NAMALWA (cell line): ENCODE measurements at places on chromosomes 5 and 9.

DNA sequence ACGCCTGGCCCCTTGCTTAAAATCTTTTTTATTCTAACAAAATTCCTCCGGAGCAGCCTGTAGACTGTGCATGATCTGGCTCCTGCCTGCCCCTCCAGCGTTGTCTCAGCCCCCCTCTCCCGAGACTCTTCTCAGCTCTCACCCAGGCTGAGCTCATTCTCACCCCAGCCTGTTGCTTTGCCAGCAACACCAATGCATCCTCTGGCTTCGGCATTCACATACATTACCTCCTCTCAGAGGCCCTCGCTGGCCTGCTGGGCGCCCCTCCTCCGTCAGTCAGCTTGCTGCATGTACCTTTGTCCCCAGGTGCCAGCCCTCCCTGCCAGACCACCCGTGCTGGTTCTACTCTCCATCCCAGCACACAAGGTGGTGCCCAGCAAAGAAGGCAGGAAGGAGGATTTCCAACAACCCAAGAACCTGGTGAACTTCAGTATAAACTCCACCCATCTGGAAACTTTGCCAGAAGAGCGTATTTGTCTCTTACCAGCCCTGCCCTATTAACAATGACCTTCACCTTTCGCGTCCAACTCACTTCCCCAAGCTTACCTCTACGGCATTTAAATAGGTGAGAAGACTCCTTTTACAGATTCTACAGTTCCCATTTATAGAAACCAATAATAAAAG, 35.0 kb downstream of the MYO10 start:
- DNase-seq: no peak

DNA sequence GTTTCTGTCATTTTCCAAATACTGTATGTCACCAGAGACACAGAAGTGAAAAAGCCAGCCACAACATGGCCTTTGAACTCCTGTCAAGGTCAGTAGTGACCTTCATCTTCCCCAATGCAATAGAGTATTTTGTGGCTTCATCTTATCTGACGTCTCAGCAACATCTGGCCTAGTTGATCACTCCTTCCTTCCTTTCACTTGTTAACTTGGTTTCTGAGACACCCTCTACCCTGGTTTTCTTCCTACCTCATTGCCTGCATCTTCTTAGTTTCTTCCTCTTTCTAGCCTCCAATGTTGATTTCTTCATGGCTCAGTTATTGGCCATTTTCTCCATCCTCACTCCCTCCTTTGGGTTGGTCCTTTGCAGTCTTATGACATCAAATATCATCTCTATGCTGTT, 36.3 kb downstream of the GLIS3 start:
- no peak for DNase-seq

DNA sequence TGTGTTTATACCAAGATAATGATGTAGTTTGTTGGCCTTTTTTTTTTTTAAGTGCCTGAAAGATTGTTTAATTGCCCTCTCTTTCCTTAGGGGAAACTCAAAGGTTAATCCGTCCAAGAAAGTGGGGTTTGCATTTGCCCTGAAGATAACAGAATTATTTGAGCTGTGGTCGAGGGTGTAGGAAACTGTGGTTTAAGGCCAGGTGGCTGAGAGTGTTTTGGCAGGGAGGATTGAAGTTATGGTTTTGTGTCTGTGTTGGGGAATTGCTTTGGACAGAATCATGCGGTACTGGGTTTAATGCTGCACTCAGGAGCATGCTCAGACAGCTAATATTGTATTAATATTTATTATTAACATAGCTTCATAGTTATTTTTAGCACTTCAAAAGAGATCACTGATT, 509.8 kb downstream of the EBF1 start:
- peak; percentile 71 for DNase-seq

DNA sequence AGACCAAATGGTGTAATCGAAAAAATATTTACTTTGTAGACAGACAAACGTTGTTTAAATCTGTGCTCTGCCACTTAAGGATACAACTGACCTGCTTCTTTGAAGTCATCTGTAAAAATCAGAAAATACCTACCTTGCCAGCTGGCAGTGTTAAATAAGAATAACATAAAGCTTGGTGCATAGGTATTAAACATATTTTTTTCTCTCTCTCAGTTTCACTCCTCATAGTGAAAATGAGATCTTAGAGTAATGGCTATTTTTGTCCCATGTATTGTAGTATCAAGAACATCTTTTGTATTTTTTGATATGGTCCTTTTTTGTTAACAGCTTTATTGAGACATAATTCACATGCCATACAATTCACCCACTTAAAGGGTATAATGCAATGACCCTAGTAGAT, 17.9 kb upstream of the RANBP17 start:
- no peak for DNase-seq

DNA sequence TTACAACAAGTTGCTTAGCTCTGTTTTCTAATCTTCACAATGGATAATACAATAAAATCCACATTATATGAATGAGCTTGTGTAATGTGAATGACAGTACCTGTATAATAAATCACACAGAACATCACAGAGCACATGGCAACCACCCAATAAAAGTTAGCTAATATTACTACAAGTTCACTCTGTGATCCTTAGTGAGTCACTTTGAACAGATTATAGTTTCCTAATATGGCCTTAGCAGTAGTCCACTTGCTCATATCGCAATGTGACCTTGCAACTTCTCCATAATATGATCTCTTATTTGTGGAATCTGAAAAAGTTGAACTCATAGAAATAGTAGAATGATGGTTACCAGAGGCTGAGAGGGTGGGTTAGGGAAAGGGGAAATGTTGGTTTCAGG, 361.3 kb downstream of the PTPRD start:
- no peak for DNase-seq

DNA sequence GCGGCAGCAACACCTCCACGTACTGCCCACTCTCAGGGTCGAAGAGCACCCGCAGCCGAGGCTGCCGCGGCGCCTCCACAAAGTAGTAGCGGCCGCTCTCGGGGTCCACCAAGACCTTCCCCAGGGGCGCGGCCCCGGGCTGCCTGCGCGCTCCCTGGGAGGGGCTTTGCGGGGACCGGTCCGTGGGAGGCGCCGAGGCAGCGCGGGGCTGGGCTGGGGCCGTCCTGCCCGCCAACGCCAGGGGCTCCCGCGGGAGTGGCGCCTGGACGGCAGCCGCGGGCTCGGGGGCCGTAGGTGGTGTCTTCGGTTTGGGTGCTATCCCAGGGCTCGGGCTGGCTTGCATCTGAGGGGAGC, 2.6 kb upstream of the MZB1 start:
- no peak for DNase-seq

DNA sequence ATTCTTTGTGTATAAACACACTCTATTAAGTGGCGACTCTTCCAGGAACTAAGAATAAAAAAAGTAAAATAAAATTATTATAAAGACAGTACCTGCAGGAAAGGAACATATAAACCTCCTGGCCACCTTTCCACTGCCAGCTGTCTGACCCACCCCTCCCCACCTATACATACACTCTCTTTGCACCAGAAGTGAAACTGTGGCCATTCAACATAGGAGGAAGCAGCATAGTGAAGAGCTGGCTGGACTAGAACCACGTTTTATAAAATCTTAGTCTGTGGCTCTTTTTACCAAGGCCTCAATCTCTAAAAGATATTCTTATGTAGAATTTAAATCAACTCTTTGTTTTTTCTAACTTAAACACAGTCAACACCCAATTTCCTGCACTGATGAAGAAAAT, 289.6 kb downstream of the GABRB2 start:
- DNase-seq: no peak
